Cerebellar nuclear complex (tissue), 1 donor: ENCODE measurements at places on chromosomes 2 and 18.

GRCh38 chr2:134119713-134120405, 134.0 kb upstream of the MGAT5 start:
- DNase-seq: peak; percentile 21

- DNase-seq: no peak
These were observed 303.6 kb downstream of the NDUFA10 start for GRCh38 chr2:239721531-239721930.

DNA sequence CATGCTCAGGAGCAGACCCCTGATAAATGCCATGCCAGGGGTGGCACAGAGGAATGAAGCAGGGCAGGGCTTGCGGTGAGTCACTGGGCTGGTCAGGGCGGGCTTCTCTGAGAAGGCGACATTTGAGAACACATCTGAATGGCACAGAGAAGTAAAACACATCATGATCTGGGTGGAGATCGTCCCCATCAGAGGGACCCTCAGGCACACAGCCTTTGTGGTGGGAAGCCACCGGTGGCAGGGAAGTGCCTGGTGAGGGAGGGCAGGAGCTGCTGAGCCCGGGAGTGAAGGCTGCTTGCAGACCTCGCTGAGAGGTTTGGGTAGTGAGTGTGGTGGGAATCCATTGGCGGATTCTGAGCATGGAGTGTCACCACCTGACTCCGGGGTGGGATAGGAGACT, 44.5 kb downstream of the DCDC2C start:
- DNase-seq: no peak

DNA sequence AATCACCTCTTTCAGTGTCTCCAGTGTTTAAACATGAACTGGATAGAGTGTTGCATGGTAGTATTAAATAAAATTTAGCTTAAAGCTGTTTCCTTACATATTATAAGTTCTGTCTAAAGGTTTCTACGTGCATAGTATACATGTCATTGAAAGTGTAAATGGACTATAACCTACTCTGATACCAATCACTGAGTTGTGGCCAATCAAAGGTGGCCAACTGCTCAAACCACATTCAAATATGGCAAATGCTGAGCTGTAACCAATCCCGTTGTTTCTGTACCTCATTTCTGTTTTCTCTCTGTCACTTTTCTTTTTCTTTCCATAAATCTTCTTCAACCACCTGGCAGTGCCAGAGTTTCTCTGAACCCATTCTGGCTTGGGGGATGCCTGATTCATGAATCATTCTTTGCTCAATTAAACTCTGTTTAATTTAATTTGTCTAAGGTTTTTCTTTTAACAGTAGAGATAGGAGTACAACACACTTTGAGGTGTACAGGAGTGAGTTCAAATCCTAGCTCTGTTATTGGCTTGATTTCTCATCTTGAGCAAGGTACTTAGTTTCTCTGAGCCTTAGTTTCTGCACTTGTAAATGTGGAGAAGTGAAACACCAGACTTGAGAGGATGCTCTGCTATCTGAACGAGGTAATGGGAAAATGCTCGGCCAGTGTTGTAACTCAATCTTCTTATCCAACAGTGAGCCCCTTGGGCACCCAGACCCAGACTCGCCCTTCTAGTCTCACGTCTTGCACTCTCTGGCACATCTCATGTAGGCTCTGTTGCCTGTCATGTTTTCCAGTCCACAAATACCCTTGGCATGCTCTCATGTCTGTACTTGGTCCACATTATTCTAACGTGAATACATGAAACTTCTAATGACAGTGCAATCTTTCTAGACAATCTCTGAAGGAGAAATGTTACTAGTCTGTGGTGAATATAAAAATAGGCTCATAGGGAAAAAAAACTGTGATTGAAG, 228.0 kb downstream of the PIK3C3 start:
- no peak for DNase-seq

GRCh38 chr2:209648714-209649113, 122.9 kb upstream of the UNC80 start:
- no peak for DNase-seq

DNA sequence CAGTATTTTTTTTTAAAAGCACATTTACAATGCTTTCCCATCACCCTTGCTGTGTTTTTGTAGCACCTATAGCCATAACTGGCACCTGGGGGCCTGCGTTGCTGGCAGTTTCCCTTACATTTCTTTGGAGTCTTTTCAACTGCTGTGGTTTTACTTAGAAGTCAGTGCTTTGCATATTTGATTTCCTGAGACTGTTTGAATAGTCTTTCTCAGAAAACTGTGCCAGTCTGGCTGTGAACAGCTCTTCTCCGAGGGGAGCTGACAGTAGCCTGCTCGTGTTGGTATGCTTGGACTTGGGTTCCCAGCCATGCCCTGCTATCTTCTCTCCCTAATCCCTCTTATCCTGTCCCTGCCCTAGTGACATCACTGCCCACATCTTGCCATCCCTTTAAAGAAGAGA, 81.5 kb downstream of the DPP4 start:
- DNase-seq: no peak

DNA sequence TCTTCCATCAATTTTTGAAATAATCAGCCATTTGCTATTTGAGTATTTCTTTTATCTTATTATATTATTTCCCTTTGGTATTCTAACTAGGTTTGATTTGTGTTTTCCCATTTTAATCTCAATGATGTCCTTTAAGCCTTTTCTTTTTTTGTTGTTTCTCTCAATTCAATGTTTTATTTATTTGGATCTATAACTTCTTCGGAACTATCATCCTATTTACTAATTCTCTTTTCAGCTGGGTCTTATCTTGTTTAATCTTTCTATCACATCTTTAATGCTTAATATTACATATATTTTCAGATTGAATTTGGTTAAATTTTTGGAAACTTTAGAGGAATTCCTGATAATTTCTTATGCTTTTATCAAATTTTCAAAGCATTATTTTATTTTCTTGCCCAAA, 448.3 kb downstream of the SOX11 start:
- no peak for DNase-seq

DNA sequence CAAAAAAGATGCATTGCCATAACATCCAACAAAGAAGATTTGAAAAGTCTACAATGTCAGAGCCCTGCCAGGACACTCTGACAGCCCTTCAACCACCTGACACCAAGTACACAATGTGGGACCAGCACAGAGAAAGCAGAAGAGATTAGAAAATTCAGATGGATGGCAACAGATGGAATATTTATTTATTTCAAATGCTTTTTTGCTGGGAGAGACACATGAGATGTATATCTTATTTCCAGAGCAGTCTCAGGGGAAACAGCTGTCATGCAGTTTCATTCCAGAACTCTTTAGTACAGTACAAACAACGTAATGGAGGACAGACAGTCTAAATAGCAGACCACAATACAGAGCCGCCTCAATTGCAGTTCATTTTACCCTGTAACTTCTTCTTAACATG, 110.1 kb downstream of the MAIP1 start:
- DNase-seq: no peak

DNA sequence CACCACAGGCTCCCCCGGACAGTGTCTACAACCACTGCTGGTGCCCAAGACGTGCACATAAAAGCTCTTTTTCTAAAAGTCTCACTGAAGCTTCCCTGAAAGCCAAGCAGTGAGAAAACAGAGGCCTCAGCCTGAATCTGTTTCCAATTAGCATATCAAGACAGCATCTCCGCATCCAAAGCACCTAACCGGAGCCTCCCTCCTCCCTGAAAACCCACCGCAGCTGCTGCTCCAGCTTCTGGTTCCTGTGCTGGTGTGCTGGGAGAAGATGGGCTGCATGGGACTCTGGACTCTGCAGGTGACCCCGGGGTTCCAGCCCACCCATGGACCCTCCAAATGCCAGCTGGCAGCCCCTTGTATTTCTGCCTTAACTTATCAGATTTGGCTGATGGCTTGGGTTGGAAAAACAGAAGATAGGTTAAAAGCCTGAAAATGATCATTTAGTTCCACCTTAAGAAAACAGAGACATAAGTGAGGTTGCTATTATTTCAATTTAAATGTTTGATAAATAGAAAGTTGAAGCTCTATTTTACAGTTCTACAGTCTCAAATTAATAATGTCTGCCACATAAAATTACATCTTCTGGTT, 103.3 kb downstream of the TMEM18 start:
- no peak for DNase-seq

GRCh38 chr18:65968239-65969004, 217.6 kb downstream of the CDH7 start:
- no peak for DNase-seq

DNA sequence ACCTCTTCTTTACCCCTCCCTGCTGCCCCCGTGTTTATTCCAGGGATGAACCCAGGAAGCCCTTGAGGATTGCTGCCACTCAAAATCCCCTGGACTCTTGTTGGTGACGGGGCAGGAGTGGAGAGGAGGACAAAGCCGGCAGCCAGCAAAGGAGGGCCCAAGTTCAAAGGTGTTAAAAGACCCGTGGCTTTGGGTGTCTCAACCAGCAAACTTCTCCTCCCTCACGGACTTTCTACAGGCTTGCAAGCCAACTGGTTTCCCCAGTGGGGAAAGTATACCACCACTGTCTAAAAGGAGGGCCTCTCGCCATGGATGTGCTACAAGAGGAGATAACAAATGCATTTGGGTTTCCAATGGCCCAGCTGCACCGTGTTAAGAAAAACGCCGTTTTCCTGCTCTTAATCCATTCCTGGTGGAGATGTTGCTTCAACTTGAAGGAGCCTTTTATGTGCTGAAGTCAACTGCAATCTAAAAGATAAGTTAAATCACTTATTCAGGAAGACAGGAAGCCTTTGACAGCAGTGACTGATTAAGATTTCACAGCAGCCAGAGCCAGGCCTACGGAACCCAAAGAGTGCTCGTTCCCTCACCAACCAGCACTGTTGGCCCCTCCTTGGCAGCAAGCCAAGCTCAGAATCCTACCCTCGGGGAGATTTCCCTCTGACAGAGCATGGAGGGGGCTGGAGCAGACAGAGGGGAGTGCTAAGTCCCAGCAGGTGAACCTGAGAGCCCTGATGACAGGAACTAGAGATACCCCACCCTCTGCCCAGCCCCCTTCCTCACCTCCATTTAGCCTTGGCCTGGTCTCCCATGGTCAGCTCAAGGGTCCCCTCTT, 57.8 kb downstream of the ZBTB7C start:
- DNase-seq: no peak

- DNase-seq: peak; percentile 44
These were observed 77.9 kb upstream of the FZD7 start for GRCh38 chr2:201955702-201956141.

- no peak for DNase-seq
These were observed 136.0 kb downstream of the INSIG2 start for GRCh38 chr2:118223992-118224894.

- no peak for DNase-seq
These were observed 674.5 kb downstream of the KCNJ3 start for GRCh38 chr2:155372969-155373368.

GRCh38 chr18:11290786-11291185, 141.4 kb upstream of the PIEZO2 start:
- no peak for DNase-seq

DNA sequence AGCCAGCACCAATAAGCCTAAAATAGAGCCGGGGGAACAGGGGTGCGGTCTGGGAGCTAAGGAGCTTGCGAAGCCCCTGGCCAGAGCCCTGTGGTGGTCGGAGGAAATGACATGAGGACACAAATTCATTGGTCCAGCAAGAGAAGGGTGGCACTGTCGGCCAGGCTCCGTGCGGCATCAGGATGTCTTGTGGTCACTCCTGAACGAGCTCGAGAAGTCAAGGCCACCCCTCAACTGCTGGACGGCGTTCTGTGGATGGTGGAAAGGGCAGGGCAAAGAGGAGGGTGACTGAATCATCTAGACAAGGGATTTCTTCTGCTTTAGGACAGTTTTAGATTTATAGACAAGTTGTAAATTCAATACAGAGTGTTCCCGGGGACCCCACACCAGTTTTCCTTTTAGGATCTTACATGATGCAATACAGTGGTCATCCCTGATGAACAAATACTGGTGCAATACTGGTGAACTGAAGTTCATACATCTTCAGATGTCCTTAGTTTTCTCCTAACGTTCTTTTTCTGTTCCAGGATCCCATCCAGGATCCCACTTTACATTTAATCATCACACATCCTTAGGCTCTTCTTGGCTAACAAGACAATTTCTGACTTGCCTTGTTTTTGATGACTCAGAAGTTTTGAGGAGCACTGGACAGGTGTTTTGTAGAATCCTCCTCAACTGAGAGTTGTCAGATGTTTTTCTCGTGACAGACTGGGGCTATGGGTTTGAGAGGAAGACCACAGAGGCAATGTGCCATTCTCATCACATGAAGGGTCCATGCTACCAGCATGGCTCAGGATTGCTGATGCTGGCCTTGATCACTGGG, 13.2 kb downstream of the EDAR start:
- no peak for DNase-seq

- DNase-seq: no peak
These were observed 96.0 kb downstream of the TNS1 start for GRCh38 chr2:217906798-217907197.
